ENCODE measurements at places on chromosomes 6 and 20.

DNA sequence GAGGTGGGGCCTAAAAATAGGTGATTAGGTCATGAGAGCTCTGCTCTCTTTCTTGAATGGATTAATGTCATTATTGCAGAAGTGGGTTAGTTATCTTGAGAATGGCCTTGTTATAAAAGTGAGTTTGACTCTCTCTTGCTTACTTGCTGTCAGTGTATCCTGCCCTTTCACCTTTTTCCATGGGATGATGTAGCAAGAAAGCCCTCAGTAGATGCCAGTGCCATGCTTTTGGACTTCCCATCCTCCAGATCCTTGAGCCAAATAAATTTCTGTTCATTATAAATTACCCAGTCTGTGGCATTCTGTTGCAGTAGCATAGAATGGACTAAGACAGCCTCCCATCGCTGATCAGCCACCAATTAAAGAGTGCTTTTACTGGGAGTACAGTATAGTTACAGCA is 40.1 kb downstream of the UTRN start:
- DNase-seq = no peak

GRCh38 chr6:158020272-158020711 is 38.6 kb downstream of the SYNJ2 start:
- DNase-seq = no peak

- no peak for DNase-seq
Observed at GRCh38 chr6:125337706-125338105, 35.9 kb upstream of the HDDC2 start.

GRCh38 chr6:110786271-110786670 is 29.0 kb downstream of the CDK19 start:
- DNase-seq = no peak

GRCh38 chr6:45631396-45631795 is 253.7 kb upstream of the SUPT3H start:
- no peak for DNase-seq

GRCh38 chr6:132961610-132962009 is 147.2 kb downstream of the RPS12 start:
- no peak for DNase-seq

- no peak for DNase-seq
Observed at GRCh38 chr6:71707059-71707458, 179.3 kb upstream of the RIMS1 start.

DNA sequence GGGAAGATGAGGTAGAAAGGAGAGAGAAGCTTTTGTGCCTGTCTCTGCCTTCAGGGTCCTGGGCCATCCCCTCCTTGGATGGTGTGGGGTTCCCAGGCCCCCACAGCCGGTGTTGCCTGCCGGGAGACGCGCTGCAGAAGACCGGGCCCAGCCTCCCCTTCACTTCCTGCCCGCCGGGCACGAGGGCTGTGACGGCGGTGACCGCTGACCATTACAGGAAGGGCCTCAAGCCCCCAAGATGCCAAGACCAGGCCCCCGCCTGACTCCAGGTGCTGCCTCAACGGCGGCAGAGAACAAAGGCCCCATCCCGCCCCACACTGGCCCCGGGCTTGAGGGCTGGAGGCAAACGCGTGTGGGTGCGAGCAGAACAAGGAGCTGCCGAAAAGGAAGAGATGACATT is 38.2 kb downstream of the ZBTB46 start:
- no peak for DNase-seq

DNA sequence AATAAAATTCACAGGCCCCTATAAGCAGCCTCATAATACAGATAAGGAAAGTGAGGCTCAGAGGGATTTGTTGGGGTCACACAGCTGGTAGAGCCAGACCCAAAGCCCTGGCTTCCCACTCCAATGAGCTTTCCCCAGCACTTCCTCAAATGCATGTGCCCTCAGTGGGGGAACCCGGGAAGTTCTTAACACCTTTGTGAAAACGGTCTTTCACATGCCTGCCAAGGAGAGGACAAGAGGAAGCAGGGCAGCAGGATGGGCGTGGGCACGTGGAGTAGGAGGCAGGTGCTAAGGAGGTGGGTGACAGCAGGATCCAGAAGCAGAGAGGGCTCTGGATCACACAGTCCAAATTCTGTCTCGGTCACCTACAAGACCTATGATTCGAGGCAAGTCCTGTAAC is 598 bp downstream of the PI16 start:
- no peak for DNase-seq
